Stimulated activated CD8-positive, alpha-beta memory T cell treated with anti-CD3 and anti-CD28 coated beads, Interleukin-7, amount 100 ng/mL, for 1 hour (primary cell): ENCODE measurements at places on chromosomes 6 and 20.

- DNase-seq = no peak
Measured at GRCh38 chr6:142669471-142670351, 275.3 kb downstream of the HIVEP2 start.

- no peak for DNase-seq
Measured at GRCh38 chr6:107075951-107076381, 39.3 kb downstream of the BEND3 start.

- no peak for DNase-seq
Measured at GRCh38 chr6:37615564-37616340, 81.9 kb downstream of the MDGA1 start.

- DNase-seq = no peak
Measured at GRCh38 chr6:105258816-105259215, 79.0 kb upstream of the POPDC3 start.

DNA sequence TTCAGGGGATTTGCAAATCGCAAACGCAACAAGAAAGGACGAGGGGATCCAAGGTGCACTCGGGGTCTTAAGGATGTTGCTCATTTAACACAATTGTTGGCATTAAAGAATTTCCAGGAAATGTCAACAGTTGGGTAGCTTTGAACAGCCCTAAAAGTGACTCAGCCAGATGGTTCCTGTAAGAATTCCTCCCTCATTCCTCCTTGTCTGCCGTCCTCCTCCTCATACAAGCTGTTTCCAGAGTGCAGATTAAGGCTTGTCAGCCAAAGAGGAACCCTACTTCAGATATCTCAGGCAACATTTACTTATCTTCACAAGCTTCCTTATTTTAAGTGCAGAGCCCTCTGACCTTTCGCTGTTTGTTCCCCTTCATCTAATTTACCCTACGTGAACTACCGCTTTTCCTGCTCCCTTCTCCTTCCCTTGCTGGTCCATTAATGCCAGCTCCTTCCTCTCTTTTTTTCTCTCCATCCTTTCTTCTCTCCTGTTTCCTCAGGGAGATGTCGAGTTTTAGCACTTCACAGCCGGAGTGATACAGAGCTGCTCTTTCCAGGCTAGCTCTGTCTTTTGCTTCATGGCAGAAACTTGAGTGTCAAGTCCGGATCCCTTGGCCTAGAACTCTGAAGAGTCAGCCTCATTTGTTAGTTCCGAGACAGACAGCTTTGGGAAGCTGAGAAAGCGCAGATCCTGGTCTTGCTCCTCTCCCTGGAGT is 26.1 kb upstream of the TBC1D7 start:
- no peak for DNase-seq

GRCh38 chr20:38875175-38875993 is 50.8 kb upstream of the FAM83D start:
- no peak for DNase-seq

DNA sequence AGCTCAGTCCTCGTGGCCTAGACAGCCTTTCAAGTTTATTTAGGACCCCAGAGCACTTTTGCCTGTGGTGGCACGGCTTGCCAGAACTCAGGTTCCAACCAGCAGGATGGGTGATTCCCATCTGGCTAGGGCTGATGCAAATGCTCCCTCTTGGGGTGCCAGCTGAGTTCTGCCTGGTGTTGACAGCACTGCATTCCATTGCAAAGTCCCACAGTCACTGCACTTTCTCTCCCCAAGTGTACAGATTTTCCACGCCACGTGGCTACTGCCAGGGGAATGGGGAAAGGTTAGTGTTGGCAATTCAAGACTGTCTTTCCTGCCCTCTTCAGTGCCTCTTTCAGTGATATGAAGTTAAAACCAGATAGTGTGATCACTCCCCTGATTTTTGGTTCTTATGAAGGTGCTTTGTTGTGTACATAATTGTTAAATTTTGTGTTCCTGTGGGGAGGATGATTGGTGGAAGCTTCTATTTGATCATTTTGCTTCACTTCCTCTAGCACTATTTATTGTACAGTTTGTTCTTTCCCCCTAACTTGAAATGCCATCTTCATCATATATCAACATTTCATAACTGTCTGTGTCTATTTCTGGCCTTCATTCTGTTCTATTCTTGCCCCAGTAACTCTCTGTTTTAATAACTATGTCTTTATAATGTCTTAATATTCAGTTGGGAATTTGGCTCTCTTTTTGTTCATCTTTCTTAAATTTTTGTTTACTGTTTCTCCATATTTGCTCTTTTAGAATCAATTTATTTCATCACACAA is 86.2 kb downstream of the CFAP61 start:
- DNase-seq = no peak

DNA sequence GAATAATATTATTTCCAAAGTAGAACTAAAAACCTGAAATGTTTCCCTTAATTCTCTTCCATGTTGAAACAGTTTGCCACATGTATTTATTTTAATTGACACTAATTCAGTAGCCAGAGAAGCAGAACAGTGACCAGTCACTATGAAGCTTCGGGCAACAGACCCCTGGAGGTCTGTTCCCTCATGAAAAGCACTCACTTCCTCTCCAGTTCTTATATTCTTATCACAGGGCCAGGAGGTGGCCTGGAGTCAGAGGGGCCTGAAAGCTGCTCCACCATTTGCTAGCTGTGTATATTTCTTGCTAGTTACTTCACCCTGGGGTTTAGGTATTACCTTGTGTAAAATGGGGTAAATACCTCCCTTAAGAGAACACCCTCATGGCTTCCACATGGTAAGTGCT is 49.1 kb downstream of the MAP7 start:
- DNase-seq = no peak

DNA sequence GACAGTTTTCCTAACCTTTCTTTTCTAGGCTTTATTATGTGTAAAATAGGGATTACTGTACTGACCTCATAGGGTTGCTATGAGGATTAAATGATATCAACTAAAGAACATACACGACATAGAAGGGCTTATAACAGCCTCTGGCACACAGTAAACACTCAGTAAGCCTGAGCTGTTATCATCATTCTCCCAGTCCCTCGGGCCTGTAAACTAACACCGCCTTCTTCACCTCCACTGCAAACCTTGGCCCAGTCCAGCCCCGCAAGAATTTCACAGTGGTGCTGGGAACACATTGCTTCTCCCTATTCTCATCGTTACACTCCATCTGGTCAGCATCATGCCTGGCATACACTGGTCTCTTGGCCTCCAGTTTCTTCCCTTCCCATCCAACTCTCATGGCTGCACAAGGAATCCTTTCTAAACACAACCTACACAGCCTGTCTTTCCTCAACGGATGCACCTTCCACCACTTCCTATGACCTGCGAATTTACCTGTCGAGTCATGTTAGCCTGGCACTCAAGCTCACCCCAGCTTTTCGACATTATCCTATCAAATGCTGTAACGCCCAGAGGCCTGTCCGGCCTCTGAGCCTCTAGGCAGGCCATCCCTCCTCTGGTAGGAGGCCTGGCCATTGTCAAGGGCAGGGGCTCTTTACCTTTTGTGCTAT is 92.1 kb downstream of the FYN start:
- DNase-seq = no peak

DNA sequence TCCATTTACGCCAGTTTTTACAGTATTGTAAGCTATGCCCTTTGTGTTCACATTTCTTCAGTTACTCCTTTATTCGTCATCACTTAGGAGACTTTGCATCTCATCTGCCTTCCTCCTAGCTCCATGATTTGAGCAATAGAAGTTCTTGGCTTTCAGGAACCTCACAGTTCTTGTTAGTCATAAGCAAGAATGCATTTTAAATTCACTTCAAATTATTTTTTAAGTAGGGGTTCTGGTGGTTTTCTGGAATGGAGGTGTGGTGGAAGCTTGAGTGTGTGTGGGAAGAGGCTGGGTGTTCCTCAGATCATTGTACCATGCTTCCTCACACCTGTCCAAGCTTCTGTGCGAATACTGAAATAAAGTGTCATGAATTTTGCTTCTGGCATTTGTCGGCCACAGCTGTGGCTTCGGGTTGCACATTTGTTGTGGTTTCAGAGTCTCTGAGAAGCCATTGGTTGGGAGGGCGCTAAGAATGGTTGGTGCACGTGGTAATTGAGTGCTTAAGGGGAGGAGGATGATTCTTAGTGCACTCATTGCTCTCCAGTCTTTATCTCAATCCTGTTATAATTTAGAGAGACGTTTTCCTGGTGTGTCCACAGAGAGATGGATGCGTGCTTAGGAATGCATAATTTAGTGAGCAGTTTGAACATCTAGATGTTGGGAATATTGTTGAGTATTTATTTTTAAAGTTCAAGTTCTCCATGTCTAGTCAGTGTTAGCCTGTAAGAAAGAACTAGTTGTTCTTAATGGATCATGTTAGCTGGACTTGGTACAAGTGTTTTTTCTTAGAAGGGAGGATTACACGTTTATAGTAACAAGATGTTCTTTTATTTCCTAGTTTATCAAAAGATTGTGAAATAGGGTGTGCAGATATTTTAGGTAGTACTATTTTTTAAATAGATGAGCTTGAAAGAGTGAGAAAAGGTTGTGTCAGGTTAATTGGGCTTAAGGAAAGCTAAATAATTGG is 31.9 kb downstream of the FOXO3 start:
- peak; percentile 5 for DNase-seq

DNA sequence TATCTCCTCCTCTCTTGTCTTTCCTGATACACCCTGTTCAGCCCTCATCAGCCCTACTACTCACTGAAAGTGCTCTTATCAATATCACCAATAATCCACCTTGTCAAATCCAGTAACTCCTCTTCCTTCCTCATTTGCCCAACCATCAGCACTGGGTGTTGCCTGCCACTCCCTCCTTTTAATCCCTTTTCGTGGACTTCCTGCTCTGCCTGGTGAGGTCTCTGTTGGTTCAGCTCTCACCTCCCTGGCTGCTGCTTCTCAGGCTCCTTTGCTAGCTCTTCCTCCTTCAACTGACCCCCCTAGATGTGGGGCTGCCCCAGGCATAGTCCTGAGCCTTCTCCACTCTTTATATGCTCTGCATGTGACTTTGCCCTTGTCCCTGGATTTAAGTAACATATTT is 92.5 kb downstream of the PREP start:
- DNase-seq = no peak

DNA sequence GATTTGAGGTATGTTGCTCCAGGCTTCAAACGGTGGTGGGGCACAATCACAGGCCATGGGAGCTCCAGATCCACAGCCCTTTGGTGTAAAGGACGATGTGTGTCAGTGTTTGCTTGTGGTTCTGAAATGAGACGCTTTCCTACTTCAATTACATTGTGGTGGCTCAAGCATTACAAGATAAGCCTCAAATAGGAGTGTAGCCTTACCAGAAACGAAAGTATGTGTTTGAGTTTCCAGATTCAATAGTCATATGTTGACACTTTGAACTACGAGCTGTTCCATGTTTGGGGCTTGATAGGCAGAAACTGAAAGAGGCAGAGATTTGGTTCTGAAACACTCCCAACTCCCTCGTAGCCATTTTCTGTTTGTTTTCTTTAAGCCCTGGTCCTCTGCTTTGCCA is 187.1 kb downstream of the MYLK4 start:
- DNase-seq = no peak

- no peak for DNase-seq
Measured at GRCh38 chr6:113719545-113719944, 137.6 kb upstream of the MARCKS start.

GRCh38 chr6:2103765-2104523 is 141.5 kb downstream of the GMDS start:
- DNase-seq = no peak

DNA sequence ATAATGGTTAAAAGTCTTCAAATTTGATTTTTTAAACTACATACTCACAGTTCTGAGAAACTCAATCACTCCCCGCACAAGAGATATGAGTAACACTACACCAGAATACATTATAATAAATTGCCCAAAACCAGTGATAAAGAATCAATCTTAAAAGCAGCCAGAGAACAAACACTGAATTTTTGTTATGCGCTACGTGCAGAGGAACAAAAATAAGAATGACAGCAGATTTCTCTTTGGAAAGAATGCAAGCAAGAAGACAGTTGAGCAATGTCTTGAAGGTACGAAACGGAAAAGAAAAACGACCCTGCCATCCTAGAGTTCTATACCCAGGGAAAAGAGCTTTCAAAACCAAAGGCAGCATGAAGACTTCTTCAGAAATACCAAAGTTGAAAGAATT is 216.7 kb downstream of the TTLL2 start:
- no peak for DNase-seq

GRCh38 chr6:16959789-16960188 is 142.1 kb upstream of the STMND1 start:
- DNase-seq = no peak

GRCh38 chr6:111242452-111242851 is 155.1 kb downstream of the SLC16A10 start:
- no peak for DNase-seq

DNA sequence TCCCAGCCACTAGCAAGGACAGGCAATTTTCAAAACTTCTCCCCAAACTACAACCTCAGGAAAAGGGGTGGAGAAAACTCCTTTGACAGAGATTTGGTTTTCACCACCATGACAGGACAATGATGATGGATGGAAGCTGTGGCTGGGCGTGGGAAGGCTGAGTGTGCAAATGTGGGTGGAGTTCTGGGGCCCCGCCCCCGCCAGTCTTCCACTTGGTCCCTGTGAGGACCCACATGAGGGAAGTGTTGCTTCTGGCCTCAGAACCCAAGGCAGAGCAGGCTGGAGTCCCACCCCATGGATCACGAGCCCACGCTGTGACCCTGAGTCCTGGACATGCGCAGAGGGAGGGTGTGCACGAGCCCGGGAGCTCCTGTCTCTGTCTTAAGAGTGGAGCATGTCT is 21.5 kb upstream of the MRGBP start:
- DNase-seq = no peak

- DNase-seq = no peak
Measured at GRCh38 chr6:54074578-54075195, 36.6 kb upstream of the MLIP start.

GRCh38 chr6:73800997-73801396 is 105.0 kb downstream of the CD109 start:
- no peak for DNase-seq

DNA sequence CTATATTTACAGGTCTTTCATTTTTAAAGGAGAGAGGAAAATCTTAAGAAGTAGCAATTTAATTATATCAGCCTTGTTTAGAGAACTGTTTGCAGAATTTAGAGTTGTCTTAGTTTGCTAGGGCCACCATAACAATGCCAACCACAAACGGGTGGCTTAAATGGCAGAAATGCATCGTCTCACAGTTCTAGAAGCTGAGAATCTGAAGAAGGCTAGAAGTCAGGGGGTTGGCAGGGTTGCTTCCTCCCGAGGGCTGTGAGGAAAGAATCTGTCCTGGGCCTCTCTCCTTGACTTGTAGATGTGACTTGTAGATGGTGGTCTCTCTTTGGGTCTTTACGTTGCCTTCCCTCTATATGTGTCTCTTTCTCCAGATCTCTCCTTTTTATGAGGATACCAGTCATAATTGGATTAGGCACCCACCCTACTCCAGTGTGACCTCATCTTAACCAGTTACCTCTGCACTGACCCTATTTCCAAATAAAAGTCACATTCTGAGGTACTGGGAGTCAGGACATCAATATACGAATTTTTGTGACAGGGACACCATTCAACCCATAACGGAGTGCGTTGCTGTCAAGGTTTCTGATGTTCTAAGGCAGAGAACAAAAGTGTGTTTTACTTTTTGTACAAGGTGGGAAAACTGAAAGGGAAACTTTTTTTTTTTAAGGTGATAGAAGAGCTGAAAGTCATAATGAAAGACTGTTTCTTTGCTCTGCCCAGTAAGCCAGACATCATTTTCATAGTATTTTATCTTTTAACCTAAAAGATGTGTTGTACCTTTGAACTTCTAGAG is 84.4 kb downstream of the SAMD3 start:
- DNase-seq = no peak
